Hematopoietic multipotent progenitor cell (in vitro differentiated cells): ENCODE measurements at places on chromosomes 1 and 21. TPM values are rescaled to one million over a fixed set of nuclear protein-coding genes. Genes with fewer than 3 reads are reported as not detected.
A peak's percentile ranks its signal among the peaks of the same experiment; 100 is the strongest.

DNA sequence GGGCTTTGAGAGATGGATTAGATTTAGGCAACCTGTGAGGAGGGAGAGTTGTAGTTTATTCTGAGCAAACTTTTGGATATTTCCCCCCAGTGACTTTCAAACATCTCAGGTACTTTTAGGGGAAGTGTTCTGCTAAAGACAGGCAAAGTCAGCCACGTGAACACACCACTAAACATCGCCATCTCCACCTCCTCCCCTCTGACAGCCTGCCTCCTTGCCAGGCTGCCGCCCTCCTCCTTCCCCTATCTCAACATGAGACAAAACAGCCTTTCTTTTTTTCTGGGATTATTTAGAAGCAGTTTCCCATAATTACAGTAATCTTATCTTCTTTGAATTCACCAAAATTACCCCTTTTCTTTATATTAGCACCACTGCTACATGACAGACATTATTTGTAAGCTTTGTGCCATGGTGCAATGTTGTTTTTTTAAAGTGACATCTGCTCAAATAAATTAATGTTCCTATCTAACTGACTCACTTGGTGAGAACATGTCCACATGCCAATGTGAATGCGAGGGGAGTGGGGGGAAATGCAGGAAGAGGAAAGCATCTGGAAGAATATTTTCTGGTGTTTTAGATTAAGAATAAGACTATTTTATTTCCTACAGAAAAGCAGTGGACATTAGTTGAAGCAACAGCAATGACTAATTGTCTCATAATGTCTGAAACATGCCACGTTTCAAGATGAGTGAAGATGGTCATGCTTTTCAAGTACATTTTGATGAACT is 147.8 kb upstream of the ATP1B1 start:
- DNase-seq: no peak

CELA3A gene
- total RNA-seq: not detected

DNA sequence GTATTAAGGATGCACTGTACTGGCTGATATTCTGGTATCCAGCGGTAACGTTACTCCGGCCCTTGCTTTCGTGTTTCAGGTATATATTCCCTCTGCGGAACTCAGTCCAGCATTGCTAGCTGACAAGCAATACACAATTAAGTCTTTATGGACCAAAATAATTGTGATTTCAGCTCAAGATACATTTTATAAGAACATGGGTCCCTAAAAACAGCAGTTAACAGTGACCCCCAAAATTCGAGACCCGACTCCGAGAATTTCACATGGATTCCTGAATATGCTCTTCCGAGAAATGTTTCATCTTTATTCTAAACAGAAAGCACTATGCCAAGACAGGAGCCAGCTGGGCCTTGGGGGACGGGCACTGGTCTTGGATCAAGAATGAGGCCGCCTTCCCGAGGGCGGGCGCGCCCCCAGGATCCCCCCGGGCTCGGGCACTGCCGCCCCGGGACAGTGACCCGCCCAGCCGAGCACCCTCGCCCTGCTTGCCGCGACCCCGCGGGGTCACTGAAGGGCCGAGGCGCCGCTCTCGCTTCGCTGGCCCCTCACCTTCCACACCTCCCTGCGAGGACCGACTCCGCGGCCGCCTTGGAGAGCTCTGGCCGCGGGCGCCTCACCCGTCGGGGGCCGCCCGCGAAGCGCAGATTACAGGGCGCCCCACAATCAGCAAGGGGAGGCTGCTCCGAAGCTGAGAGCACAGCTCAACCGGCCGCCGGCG is 610 bp downstream of the SCYL3 start:
- DNase-seq: no peak

- DNase-seq: no peak
Observed at GRCh38 chr1:228440761-228441500, 24.3 kb upstream of the TRIM17 start.

DNA sequence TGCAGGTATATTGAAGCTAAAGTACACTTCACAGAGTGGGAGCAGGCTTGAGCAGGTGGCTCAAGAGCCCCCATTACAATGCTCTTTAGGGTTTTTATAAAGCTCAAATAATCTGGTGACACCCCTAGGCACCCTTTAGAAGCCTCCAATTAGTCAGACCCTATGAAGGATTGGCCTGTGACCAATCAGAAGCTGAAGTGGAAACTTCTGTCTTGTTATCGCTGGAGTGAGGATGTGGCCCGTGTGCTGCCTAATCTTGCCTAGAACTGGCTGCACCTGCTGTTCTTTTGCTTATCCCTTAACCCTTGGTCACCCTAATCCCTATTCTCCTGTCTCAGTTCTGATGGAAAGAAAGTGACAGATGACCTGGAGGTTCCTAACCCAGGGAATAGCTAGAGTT is 70.8 kb upstream of the ABCG1 start:
- no peak for DNase-seq

PLEKHN1 gene
- total RNA-seq: 0.54 TPM

TNFRSF8 gene
- 0.27 TPM for total RNA-seq

DNA sequence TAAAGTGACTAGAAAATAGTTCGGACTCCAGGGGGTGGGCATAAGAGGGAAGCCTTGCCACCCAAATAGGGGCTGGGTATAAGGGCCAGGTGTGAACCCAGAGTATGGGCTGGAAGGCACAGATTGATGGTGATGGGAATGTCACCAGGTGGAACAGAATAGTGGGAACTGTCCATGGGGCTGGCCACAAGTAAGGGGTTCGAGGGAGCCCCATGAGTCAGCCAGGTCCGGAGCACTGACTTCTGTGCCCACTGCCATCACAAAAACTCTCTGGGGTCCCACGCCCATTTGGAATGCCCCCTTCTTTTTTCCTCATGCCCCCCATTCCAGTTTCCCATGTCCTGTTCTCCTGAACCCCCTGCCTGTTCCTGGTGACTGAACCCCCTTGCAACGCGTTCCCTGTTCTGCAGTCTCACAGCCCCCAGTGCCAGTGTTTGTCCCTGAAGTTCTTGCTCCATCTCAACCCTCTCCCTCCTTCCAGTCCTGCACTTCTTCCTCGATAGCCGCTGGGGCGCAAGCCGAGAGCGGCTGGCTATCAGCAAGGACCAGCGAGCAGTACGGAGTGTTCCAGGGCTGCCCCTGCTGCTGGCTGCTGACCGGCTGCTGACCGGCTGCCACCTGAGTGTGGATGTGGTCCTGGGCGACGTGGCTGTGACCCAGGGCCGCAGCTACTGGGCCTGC is 7.9 kb downstream of the TRIM46 start:
- no peak for DNase-seq

- DNase-seq: no peak
Observed at GRCh38 chr1:229582011-229582694, 23.6 kb upstream of the ABCB10 start.

TFF3 gene
- total RNA-seq: not detected

- no peak for DNase-seq
Observed at GRCh38 chr1:63450416-63450815, 72.6 kb downstream of the ITGB3BP start.

GRCh38 chr1:175947771-175948170 is 204.4 kb upstream of the TNR start:
- DNase-seq: no peak

PTAFR gene
- total RNA-seq: 5.4 TPM

HPDL gene
- total RNA-seq: 22.9 TPM

- DNase-seq: no peak
Observed at GRCh38 chr21:25925064-25925800, 190.5 kb downstream of the GABPA start.

MTARC1 gene
- total RNA-seq: 1.9 TPM

DNA sequence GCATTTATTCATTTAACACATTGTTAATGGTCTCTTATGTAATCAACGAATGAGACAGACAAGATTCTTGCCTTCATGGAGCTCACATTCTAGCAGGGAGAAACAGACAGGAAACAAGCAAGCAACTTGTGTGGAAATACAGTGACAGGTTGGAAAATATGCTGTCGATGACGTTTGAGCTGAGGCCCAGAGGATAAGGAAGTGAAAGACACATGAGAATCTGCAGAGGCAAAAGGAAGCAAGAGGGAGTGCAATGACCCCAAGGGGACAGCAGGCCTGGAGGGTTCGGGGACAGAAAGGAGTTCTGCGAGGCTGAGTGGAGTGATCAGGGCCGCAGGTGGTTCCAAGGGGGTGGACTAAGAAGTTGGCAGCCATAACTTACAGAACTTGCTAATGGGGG is 60.6 kb upstream of the AKT3 start:
- DNase-seq: no peak

DCST2 gene
- under 0.01 TPM for total RNA-seq

- DNase-seq: no peak
Observed at GRCh38 chr1:223197923-223198627, 55.0 kb upstream of the TLR5 start.

DNA sequence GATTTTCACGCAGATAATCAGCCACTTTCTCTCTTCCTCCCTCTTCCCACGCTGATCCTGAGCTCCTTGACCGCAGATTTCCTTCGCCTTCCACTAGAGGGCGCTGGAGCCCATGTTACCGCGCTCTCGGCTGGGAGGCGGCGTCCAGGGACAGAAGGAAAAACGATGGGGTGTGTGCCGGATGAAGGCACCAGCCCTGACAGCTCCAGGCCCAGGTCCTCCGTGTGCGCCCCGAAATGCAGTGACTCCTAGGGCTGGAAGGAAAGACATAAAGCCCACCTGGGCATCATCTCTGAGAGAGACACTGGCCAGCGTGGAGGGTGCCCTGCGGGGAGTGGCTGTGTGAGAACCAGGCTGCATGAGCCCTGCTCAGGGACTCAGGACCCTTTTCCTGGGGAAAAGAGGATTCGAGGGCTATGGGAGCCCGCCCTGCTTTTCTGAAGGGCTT is 44.9 kb upstream of the CYP2J2 start:
- no peak for DNase-seq

GRCh38 chr1:246067432-246068216 is 439.5 kb downstream of the SMYD3 start:
- peak; percentile 66 for DNase-seq

- DNase-seq: no peak
Observed at GRCh38 chr1:93357242-93357641, 11.5 kb downstream of the DR1 start.

ANKRD35 gene
- 0.27 TPM for total RNA-seq

- no peak for DNase-seq
Observed at GRCh38 chr1:37661401-37661800, 26.7 kb upstream of the RSPO1 start.

DNA sequence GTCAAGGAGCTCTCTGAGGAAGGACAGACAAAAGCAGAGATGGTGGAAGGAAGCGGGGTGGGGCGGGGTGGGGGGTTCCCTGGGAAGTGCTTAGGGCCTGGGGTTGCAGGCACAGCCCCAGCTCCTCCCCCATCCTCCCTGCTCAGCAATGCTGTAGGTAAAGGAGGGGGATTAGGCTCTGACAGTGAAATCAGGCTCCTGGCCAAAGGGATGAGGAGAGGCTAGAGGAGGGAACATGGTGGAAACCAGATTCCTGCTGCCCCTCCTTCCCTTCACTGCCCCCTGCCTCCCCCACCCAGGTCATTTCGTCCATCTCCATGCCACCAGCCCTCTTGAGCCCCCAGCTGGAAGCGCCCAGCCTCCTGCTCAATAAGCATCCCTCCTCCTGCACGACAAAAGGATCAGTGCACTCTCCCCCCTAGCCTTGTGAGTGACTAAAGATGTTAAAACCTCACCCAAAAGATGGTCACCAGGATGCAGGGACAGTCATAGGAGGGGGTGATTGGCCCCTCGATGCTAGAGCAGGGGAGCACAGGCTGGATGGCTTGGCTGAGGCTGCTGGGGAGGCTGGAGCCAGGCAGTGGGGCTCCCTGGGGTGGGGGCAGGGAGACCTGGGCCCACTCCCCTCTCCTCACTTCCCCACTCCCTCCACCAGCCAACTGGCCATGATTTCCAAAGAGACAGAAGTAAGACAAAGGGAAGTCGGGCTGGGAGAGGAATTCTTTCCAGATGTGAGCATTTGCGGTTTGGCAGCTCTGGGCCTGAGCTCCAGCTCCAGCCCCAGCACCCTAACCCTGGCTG is 2.2 kb upstream of the CRABP2 start:
- DNase-seq: no peak

FMO4 gene
- total RNA-seq: 1.9 TPM

ALX3 gene
- total RNA-seq: not detected

ANGPTL1 gene
- not detected for total RNA-seq

DNA sequence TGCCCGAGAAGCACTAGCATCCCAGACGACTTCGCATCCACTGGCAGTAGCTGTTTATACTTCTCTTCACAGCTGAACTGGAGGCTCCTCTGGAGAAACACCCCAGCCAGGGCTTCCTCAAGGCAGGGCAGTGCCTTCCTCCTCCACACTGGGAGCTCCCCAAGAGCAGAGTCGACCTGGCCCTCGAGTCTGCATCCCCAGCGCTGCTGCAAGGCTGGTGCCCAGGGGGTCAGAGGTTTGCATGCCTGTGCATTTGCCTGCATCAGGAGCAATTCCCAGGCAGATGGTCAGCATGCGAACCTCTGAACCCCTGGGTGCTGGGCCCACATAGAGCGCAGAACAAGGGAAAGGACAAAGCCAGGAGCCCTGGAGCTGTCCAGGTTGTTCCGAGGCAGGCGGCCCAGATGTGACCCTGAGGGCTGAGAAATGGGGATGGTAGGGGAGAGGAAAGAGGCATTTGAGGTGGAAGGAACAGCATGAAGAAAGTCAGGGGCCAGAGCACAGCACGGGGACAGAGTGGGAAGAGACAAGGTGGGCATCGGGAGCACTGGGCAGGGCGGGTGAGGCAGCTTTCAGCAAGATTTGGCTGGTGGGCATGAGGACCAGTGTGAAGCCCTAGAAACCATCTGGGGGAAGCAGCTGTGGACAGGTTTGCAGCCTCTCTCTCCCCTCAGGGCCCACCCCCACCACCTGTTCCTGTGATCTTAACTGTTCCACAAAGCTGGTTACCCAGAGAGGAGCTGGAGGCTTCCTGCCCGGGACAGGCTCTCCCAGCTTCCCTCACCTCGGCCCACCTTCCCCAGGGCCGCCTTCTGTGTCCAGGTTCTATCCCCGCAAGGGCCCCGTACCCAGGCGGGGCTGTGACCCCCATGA is 6.4 kb upstream of the S100A8 start:
- no peak for DNase-seq

- no peak for DNase-seq
Observed at GRCh38 chr1:171366816-171367215, 52.8 kb downstream of the FMO4 start.

DNA sequence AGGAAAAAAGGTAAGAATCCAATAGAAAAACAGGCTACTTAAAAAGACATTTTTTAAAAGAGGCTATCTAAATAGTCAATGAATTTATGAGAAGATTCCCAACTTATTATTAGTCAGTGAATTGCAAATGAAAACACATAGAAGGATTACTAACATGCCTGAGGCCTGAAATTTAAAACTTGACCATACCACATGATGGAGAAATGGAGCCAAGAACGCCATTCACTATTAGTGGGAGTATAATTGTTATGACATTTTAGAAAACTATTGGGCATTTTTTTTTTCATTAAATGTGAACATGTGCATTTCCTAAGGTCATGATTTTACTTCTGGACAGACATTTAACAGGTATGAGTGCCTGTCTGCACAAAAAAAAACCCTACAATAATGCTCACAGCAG is 24.8 kb upstream of the OR2B11 start:
- no peak for DNase-seq

IGSF3 gene
- total RNA-seq: 0.27 TPM
